ENCODE measurements at places on chromosomes 6 and 20.

GRCh38 chr6:156779206-156780094 is 2.3 kb downstream of the ARID1B start:
- peak; percentile 47 for DNase-seq

- DNase-seq, result no peak
Observed at GRCh38 chr6:115972679-115973078, 88.0 kb downstream of the FRK start.

- no peak for DNase-seq
Observed at GRCh38 chr6:94636780-94637385, 940.5 kb upstream of the MANEA start.

- DNase-seq, result no peak
Observed at GRCh38 chr20:46648903-46649649, 2.2 kb downstream of the SLC13A3 start.

DNA sequence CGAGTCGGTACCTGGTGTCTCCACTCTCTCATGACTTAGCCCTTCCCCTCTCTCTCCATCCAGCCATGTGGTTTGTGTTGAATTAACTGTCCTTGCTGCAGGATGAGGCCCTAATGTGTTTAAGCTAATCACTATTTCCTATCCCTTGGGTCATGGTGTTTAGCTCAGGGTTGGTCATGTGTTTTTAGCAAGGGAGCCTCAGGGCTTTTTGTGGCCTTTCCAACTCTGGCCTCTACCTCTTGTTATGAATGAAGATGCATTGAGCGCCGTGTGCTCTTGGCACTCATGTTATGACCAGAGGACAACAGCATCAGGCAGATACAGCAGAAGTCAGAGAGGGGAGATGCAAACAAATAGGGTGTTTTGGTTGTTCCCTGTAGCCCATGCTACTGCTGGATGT is 674.2 kb upstream of the FLRT3 start:
- DNase-seq, result no peak

- no peak for DNase-seq
Observed at GRCh38 chr6:138345565-138346285, 32.0 kb upstream of the SMIM28 start.

- DNase-seq, result no peak
Observed at GRCh38 chr6:134016558-134016814, 35.9 kb downstream of the SLC2A12 start.

DNA sequence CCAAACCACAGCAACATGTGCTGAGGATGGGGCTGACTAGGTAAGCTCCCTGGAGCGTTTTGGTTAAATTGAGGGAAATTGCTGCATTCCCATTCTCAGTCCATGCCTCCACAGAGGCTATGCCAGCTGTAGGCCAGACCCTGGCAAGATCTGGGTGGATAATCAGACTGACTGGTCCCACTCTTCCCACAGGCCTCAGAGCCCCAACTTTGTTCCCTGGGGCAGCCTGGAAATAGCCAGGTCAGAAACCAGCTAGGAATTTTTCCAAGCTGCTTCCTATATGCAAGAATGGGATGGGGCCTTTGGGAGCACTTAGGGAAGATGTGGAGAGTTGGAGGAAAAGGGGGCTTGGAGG is 1.5 kb upstream of the VEGFA start:
- no peak for DNase-seq

GRCh38 chr6:100775667-100776066 is 105.5 kb downstream of the ASCC3 start:
- DNase-seq, result no peak

DNA sequence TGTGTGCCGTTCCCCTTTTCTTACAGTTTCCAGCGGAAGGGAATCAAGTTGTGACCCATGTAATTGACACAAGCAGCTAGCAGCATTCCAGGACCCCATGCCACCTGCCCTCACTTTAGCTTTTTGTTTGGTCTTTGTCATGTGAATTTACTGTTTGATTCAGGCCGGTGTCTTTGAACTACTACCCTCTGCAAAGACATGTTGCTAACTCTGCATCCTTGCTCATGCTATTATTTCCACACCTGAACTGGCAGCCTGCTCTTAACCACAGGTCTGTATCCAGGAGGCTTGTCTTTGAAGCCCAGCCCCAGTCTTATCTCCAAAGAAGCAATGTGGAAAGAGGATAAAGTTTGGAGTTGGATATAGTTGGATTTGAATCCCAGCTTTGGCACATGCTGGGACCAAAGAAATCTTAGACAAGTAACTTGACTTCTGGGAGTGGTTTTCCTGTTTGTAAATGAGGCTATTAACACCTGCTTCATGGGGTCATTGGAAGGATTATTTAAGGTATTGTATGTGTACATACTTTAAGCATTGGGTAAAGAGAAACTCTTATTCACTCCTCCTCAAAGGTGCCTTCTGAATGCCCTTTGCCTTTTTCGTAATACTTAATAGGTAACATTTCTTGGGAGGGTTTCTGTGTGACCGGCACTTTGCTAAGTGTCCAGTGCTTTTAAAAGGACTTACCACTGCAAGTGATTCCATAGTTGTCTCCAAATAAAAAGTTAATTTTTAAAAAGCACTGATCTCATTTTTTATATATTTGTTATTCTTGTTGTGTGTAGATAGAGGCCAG is 52.4 kb downstream of the RALY start:
- DNase-seq, result no peak

Data from activated T-cell treated with anti-CD3 and anti-CD28 coated beads for 4 hours (primary cell).